ENCODE measurements at places on chromosomes 4 and X.
A peak's percentile ranks its signal among the peaks of the same experiment; 100 is the strongest.

DNA sequence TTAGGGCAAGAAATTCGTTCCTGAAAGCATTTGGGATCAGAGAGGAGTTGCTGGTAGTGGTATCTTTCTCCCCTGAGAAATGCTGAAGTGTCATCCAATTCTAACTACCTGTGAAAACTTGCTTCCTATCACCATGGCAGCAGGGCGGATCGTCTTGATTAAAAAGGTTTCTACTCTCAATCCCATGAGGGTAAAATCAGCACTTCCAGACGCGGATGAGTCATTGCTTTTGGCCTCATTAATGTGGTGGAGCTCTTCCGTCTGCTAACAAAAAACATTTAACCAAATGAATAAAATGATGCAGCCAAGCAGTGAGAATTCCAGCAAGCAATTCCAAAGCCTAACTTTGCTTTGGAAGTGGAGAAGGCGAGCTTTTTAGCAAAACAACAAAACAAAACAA, 325.6 kb downstream of the CAMK2D start:
- DNase-seq, result peak; percentile 90

- DNase-seq, result peak; percentile 19
Observed at GRCh38 chr4:13705521-13706041, 78.1 kb upstream of the BOD1L1 start.

- DNase-seq, result no peak
Observed at GRCh38 chrX:109382332-109382731, 99.6 kb downstream of the GUCY2F start.

- DNase-seq, result no peak
Observed at GRCh38 chr4:143692241-143692640, 8.2 kb downstream of the FREM3 start.

DNA sequence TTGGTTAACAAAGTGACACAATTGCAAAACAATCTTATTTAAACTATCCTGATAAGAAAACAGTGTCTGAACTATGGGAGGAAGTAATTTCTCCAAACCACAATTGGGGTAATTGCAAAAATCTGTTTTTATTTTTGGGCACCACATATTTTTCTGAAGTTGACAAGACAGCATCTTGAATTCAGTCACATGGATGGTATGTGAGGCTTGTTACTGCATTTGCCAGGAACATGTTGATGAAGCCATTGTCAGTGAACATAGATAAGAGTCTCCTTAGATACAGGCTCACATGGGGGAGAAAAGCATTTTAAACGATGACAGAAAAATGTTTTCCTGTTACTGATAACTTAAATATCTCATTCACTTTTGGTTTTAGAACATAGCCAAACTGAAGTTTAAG, 5.5 kb upstream of the USP53 start:
- DNase-seq, result peak; percentile 84

DNA sequence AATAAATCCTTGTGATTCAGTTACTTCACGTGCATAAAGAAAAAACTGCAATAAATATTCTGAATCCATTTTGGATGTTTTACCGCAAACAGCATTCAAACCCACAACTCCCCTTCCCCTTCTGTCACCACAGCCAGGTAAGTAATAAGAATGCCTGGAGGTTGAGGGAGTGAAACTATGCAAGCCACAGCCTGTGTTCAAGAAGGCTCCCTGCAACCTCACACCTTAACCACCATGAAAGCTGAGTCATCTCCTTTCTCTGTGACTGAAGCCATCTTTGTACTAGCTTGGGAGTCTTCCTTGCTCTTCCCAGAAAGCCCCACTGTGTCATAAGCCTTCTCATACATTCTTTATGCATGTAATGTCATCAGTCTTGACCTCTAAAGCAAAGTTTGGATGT, 297.0 kb upstream of the PUDP start:
- no peak for DNase-seq

DNA sequence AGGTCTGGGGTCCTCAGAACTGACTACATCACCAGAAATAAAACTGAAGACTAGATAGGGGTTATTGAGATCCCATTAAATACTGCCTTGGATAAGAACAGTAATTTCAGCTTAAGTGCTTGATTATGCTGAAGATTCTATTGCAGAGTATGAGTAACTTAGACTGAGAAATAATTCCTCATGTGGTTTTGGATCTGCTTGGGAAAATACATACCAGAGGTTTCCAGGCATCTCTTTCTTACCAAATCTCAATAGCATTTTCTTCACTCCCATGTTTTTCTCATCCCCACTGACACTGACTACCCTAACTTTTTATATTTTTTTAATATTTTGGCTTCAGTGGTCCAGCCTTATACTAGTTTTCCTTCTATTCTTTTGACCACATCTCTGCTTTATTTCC, 92.0 kb upstream of the TEX13D start:
- peak; percentile 20 for DNase-seq

DNA sequence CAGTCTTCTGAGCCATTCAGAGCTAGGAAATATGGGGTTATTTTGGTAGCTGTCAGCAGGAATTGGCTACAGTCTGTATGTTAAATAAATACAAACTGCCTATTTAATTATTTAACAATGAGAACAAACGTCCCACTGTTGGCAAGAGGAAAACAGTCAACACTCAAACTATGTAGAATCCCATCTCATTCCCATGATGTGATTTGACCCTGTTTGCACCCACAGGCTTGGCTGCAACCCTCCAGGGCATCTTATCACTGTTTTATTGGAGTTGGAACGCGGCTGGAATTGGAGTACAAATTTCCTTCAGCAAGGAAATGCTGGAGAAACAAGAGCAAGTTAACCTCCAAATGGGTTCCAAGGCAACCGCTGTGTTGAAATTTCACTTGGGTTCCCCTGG, 124.0 kb downstream of the KIT start:
- peak; percentile 90 for DNase-seq

GRCh38 chr4:93263166-93263565, 565.4 kb upstream of the ATOH1 start:
- no peak for DNase-seq

DNA sequence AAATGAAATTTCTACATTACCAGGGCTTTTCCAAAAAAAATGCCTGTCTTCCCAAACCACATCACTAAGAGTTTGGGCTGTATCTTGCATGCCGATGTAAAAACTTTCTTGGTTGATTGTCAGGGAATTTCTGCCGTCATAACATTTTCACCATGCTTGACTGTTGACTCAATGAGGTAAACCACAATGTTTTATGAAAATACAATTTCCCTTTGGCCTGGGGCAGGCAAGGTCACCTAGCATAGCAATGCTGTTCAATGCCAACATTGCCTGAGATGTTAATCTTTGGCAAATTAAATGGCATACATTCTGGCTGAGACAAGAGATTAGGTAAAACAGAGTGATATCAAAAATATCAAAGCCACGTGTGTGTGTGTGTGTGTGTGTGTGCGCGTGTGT, 137.1 kb upstream of the TBL1X start:
- peak; percentile 85 for DNase-seq

DNA sequence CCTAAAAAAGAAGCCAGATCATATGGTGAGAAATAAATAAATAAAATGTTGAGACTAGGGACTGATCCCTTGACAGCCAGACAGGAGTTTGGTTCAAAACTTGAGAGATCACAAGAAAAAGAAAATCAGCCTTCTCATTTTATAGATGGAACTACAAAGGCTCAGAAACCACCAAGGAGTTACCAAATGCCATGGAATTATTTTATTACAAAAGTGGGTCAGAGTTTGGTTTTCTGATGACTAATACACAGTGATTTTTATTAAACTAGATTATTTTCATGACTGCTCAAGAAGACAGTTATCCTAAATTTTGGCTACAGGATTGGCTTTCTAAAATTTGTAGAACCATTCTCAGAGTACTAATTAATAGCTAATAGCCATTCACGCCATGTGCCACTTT, 6.2 kb downstream of the CXCL1 start:
- no peak for DNase-seq

Measured in EH (cell line).